Vagina (tissue), 2 donors: ENCODE measurements at places on chromosomes 5 and 9.

DNA sequence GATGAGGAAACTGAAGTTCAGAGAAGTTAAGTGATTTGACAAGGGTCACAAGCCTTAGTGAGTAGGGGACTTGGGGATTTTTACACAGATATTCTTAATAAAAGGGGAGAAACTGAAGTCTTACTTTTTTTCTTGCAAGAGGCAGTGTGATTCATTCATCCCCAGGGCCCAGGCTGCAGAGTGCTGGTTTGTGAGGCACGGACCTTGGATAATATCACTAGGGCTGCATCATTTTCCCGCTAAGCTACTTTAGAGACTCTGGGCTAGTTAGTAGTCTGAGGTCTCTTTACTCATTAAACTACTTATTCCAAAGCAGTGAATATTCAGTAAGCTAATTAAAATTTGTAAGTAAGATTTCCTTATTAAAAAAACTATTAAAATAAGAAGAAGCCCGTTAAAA, 195.0 kb downstream of the PBX3 start:
- no peak overlapping the region for H3K4me3 ChIP-seq
- no peak for DNase-seq
- H3K27me3 ChIP-seq: no peaks in the 10 kb centered on the region
- H3K36me3 ChIP-seq: no peaks in the 10 kb centered on the region

DNA sequence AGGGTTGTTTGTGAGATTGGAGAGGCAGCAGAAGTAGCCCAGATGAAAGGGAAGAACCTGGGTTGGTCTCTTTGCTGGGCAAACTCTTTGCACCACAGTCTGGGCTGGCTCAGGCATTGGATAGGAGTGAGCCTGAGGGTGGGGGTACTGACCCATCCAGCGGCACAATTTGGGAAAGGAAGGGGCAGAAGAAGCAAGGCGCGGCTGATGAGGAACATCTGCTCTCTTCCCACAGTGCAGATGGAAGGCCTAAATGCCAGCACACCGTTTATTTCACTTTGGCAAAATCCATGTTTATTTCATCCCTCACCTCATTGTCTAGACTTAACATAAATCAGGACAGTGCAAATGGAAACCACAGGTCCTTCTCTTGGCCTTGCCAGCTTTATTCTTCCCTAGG, 32.3 kb downstream of the PALM2AKAP2 start:
- no peaks in the 10 kb centered on the region for H3K36me3 ChIP-seq
- H3K27me3 ChIP-seq: no peaks in the 10 kb centered on the region
- no peak for DNase-seq
- no peak overlapping the region for H3K27ac ChIP-seq

GRCh38 chr9:98367923-98368322, 112.5 kb upstream of the TBC1D2 start:
- no peak overlapping the region for H3K4me3 ChIP-seq
- no peak overlapping the region for H3K27ac ChIP-seq
- no peaks in the 10 kb centered on the region for H3K36me3 ChIP-seq
- no peaks in the 10 kb centered on the region for H3K27me3 ChIP-seq
- no peaks in the 10 kb centered on the region for H3K4me1 ChIP-seq
- no peak for DNase-seq

- DNase-seq: no peak
- H3K36me3 ChIP-seq: peaks cover 79% of the 10 kb centered on the region
- H3K27ac ChIP-seq: no peak overlapping the region
- H3K4me1 ChIP-seq: no peaks in the 10 kb centered on the region
- no peak overlapping the region for H3K4me3 ChIP-seq
- H3K27me3 ChIP-seq: no peaks in the 10 kb centered on the region
Measured at GRCh38 chr9:121772600-121773285, 121.3 kb downstream of the DAB2IP start.

GRCh38 chr5:173172166-173172565, 27.8 kb downstream of the BNIP1 start:
- H3K4me1 ChIP-seq: no peaks in the 10 kb centered on the region
- H3K27me3 ChIP-seq: no peaks in the 10 kb centered on the region
- DNase-seq: no peak

DNA sequence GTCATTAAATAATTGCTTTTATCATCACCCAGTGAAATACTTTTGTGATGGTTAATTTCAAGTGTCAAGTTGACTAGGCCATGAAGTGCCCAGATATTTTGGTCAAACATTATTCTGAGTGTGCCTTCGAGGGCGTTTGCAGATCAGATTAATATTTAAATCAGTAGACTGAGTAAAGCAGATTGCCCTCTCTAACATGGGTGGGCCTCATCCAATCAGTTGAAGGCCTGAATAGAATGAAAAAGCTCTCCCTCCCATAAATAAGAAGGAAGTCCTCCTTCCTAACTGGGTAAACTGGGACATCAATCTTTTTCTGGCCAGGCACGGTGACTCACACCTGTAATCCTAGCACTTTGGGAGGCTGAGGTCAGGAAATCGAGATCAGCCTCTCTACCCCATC, 12.4 kb upstream of the FGF10 start:
- peaks cover 5% of the 10 kb centered on the region for H3K4me1 ChIP-seq
- H3K4me3 ChIP-seq: no peak overlapping the region
- H3K27ac ChIP-seq: no peak overlapping the region
- H3K27me3 ChIP-seq: no peaks in the 10 kb centered on the region

DNA sequence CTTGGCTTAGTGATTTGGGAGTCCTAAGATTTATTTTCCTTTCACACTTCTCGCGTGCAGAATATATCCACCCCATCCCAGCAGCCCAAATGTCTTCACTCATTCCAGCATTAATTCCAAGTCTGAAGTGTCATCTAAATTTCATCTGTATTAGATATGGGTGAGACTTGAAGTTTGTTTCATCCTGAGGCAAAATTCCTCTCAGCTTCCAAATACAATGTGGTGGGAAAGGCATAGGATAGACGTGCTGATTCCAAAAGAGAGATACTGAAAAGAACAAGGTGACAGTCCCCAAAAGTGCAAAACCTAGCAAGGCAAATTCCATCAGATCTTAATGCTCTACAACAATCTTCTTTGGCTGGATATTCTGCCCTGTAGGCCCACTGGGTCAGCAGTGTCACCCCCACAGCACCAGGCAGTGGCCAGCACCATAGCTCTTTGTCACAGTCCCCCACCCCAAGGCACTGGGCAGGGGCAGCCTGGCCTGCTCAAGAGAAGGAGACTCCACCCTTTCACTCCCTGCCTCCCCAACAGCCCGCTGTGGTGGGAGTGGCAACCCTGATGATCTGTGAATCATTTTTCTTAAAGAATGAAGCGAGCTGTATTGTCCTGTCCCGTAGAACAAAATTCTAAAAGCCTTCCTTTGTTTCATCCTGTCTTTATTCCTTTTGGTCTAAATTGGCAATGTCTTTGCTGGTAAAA, 2.7 kb upstream of the ADAM19 start:
- H3K27ac ChIP-seq: no peak overlapping the region
- DNase-seq: no peak
- H3K4me1 ChIP-seq: peaks cover 15% of the 10 kb centered on the region
- no peaks in the 10 kb centered on the region for H3K36me3 ChIP-seq
- no peaks in the 10 kb centered on the region for H3K27me3 ChIP-seq

- peaks cover 7% of the 10 kb centered on the region for H3K4me1 ChIP-seq
- no peaks in the 10 kb centered on the region for H3K27me3 ChIP-seq
- DNase-seq: no peak
- H3K36me3 ChIP-seq: no peaks in the 10 kb centered on the region
- H3K27ac ChIP-seq: no peak overlapping the region
Measured at GRCh38 chr9:71506821-71507220, 261.5 kb downstream of the CEMIP2 start.

DNA sequence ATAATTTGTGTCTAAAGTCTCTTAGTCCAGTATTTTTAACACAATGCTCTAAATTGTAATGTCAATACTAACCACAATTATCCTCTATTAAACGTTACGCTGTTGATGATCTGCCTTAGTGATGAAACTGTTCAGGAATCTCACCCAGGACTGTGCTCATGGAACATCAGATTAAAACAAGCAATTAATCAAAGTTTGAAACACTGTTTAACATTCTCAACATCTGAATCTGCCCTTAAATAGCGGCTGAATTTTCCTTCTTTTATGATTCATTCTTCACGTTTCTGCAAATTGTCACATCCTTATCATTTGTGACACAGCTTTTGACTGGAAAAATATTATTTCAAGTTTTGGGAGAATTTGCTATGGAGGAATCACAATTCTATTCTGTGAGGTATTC, 113.8 kb downstream of the MARCHF11 start:
- H3K4me3 ChIP-seq: no peak overlapping the region
- no peaks in the 10 kb centered on the region for H3K4me1 ChIP-seq
- H3K27ac ChIP-seq: no peak overlapping the region
- no peak for DNase-seq

GRCh38 chr9:136471802-136472487, 10.9 kb downstream of the SEC16A start:
- no peaks in the 10 kb centered on the region for H3K4me1 ChIP-seq
- DNase-seq: no peak
- no peak overlapping the region for H3K27ac ChIP-seq
- H3K4me3 ChIP-seq: no peak overlapping the region

DNA sequence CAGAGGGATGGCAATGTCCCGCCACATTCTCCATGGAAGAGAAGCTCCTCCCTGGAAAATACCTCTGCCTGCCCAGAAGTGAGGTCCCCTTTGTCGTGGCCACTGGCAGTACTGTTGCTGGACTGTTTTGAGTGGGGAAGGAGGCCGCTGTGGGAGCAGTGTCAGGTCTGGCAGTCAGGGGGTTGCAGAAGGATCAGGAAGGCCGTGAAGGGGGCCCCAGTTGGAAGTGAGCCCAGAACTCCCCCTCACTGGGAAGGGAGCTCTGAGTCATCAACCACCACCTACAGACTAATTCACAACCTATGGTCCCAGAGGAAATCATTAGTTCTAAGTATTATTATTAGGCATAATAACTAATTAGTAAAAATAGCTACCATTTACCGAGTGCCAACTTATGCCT, 200.4 kb downstream of the TTLL11 start:
- H3K4me1 ChIP-seq: peaks cover 5% of the 10 kb centered on the region
- no peak for DNase-seq
- no peaks in the 10 kb centered on the region for H3K36me3 ChIP-seq

GRCh38 chr5:13505326-13505725, 439.2 kb downstream of the DNAH5 start:
- DNase-seq: no peak
- no peaks in the 10 kb centered on the region for H3K27me3 ChIP-seq
- no peaks in the 10 kb centered on the region for H3K4me1 ChIP-seq
- H3K27ac ChIP-seq: no peak overlapping the region
- no peak overlapping the region for H3K4me3 ChIP-seq

DNA sequence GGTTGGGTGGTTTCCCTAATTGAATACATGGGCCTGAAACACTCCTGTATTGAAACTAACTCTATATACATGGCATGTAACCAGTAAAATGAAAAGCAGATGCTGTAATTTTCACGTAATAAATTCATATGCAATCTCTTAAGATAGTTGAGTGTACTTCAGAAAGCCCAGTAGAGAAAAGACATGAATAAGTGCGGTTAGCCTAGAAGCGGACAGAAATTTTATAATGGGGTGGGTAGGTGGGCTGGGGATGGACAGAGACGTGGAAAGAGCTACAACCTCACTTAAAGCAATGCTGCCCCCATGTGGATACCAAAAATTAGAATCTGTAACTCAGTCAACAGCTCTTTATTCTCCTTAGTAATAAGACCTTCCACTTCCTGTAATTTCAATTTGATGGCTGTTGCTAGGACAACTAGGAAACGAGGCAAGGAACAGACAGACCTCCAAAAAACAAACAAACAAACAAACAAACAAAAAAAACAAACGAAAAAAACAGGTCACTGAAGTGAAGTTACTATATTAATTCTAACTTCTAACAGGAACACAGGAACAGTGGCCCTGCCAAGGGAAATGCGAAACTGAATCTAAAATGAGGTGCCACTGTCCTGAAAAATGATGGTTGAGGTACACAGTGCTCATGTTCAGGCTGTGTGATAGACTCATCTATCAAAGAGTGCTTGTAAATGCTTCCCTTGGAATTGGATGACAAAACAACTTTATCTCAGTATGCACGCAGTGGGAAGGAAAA, 103.4 kb upstream of the GNA14 start:
- H3K27ac ChIP-seq: no peak overlapping the region
- H3K4me1 ChIP-seq: peaks cover 29% of the 10 kb centered on the region
- H3K4me3 ChIP-seq: no peak overlapping the region
